Naive thymus-derived CD8-positive, alpha-beta T cell (primary cell): ENCODE measurements at places on chromosomes 1 and 21.

GRCh38 chr1:102472520-102472919 is 475.8 kb upstream of the OLFM3 start:
- no peak for DNase-seq
- no peaks in the 10 kb centered on the region for H3K4me1 ChIP-seq
- H3K27ac ChIP-seq = no peak overlapping the region
- no peak overlapping the region for H3K4me3 ChIP-seq
- no peaks in the 10 kb centered on the region for H3K27me3 ChIP-seq

DNA sequence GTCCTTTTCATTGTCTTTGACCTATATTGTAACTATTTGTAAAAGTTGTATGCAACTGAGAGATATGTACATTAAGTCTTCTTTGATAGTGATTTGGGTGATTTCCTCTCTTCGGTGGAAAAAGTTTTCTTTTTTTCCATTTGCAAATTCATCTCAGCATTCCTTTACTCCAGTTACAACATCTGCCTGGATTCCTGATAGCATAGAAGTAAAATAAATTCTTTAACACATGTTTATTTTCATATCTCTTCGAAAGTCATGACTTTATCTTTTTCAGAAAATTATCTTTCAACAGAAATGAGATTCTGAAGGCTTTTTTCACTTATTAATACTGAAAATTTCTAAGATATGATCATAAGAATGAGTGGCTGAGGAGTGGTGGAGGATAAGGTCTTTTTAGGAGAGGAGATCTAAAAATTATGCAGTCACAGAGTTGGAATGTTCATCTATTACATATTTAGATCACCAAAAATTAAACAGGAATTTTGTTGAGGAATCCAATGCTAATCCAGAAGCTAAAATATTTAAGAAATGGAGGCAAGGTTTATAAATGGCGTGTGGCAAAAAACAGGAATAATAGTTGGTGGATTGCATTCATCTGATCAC is 400.5 kb downstream of the KCNT2 start:
- DNase-seq = no peak
- no peaks in the 10 kb centered on the region for H3K36me3 ChIP-seq
- no peaks in the 10 kb centered on the region for H3K27me3 ChIP-seq

DNA sequence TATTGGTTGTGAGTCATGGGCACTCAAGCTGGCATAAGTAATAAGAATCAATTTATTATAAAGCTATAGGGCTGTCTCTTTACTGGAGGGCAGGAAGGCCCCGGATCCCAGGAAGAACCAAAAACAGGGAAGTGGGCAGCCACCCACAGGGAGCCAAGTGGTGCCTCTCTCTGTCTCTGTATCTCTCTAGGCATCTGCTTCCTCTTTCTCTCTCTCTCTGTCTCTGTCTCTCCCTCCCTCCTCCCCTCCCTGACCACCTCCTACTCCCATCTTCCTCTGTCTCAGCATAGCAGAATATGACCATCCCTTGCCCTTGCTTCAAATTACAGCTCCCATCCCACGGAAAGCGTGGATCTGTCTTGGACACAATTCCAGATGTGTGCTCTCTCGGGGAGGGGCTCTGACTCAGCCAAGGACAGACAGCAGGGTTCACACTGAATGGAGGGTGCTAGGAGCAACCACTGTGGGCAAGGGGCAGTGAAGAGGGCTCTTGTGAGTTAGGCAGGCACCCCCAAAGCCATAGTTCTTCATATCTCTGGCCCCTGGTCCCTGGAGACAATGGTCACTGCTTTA is 80.4 kb upstream of the LPGAT1 start:
- no peak overlapping the region for H3K4me3 ChIP-seq
- no peaks in the 10 kb centered on the region for H3K4me1 ChIP-seq
- DNase-seq = no peak
- peaks cover 5% of the 10 kb centered on the region for H3K27me3 ChIP-seq

GRCh38 chr1:68384872-68385411 is 64.8 kb downstream of the RPE65 start:
- H3K27me3 ChIP-seq = no peaks in the 10 kb centered on the region
- no peak overlapping the region for H3K4me3 ChIP-seq
- DNase-seq = no peak
- no peaks in the 10 kb centered on the region for H3K4me1 ChIP-seq
- H3K27ac ChIP-seq = no peak overlapping the region

- H3K27me3 ChIP-seq = no peaks in the 10 kb centered on the region
- H3K4me3 ChIP-seq = no peak overlapping the region
- no peak for DNase-seq
- no peak overlapping the region for H3K27ac ChIP-seq
Measured at GRCh38 chr1:222620566-222620965, 2.7 kb downstream of the MIA3 start.

DNA sequence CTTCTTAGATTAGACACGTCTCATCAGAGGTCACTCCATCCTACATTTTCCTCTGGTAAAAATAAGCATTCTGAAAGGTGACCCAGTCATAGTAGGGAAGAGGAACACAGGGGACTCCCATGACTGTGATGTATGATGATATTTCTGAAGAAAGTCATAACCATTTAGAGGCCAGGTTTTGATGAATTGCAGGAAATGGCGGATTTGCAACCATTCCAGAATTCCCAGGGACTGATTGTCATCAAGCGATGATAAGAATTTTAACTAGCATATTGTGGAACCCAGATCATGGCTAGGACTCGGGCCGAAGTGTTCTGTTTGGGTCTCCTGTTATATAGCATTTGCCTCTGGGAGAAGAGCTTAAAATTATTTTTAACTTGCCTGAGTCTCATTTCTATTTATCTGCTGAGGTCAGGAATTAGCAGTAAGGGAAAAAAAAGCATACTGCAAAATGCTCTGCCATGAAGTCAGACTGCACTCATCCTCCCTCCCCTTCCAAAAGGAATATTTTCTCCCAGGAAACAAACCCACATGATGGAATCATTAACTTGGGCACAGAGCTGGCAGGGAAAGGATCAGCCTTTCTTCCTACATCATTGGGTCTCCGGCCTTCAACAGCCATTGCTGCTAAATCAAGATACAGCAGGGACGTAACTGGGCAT is 286.7 kb downstream of the HLX start:
- DNase-seq = no peak
- H3K27ac ChIP-seq = no peak overlapping the region
- no peaks in the 10 kb centered on the region for H3K36me3 ChIP-seq
- no peak overlapping the region for H3K4me3 ChIP-seq
- no peaks in the 10 kb centered on the region for H3K4me1 ChIP-seq
- peaks cover 28% of the 10 kb centered on the region for H3K27me3 ChIP-seq
